SJSA1 (cell line): ENCODE measurements at places on chromosomes 12 and 14.

DNA sequence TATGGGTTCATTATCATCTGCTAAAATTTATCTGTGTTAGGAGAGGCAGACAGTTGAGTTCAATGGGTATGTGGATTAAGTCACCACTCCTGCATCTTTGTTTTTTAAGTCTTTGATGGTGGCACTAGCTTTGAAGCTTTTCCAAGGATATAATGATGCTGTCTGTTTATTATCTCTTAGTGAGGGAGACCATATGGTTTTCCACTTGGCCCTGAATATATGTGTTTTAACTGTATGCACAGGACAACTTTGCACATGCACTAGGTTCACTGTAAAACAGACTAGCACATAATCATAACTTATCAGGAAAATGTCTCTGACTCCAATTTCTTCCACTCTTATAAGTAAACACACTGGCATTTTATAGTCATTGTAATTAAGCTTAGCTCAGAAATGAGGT is 8.9 kb downstream of the OR6C74 start:
- no peak overlapping the region for H3K4me3 ChIP-seq
- H3K36me3 ChIP-seq = no peaks in the 10 kb centered on the region
- no peak for DNase-seq
- H3K27ac ChIP-seq = no peak overlapping the region

DNA sequence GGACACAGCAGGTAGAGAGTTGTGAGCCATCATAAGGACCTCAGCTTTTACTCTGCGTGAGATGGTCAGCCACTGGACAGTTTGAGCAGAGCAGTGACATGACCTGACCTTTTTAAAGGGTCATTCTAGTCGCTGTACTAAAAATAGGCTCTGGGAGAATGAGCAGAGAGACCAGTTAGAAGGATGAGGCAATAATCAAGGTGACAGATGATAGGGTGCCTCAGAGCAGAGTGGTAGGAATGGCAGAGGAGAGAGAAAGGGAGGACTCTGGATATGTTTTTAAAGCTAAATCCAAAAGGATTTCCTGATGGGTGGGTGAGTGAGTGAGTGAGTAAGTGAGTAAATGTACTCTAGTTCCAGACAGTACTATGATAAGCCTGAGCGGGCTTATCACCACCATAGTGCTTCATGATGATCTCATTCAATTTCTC is 83.6 kb upstream of the ARHGAP5 start:
- no peaks in the 10 kb centered on the region for H3K27me3 ChIP-seq
- no peak overlapping the region for H3K27ac ChIP-seq
- no peaks in the 10 kb centered on the region for H3K36me3 ChIP-seq

DNA sequence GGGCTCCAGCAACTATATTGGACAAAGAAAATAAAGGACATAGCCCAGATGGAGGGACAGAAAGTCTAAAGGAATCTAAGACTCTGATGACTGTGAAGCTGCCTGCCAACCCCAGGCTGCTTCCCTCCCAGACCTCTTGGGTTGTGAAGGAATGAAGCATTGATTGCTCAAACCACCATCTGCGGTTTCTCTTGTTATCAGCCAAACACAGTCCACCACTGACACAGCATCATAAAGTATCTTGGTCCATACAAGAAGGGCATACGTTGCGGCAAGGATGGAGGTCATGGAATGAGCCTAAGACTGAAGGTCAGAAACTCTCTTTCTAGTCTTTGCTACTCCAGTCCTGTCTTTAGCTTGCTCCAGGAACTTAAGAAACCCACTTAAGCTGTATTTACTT is 58.5 kb upstream of the PLXNC1 start:
- H3K36me3 ChIP-seq = no peaks in the 10 kb centered on the region
- no peak overlapping the region for H3K4me3 ChIP-seq
- peaks cover 5% of the 10 kb centered on the region; the same call in 1 of the 2 replicates for H3K4me1 ChIP-seq
- DNase-seq = no peak
- no peak overlapping the region for H3K27ac ChIP-seq
- H3K27me3 ChIP-seq = no peaks in the 10 kb centered on the region

GRCh38 chr14:105857826-105858675 is 331.7 kb downstream of the TMEM121 start:
- H3K4me3 ChIP-seq = no peak overlapping the region
- H3K27me3 ChIP-seq = no peaks in the 10 kb centered on the region
- H3K4me1 ChIP-seq = no peaks in the 10 kb centered on the region

- no peaks in the 10 kb centered on the region for H3K27me3 ChIP-seq
- H3K4me3 ChIP-seq = no peak overlapping the region
- H3K4me1 ChIP-seq = no peaks in the 10 kb centered on the region
- H3K36me3 ChIP-seq = no peaks in the 10 kb centered on the region
Observed at GRCh38 chr12:42855362-42855950, 265.9 kb upstream of the PRICKLE1 start.

- H3K4me3 ChIP-seq = no peak overlapping the region
- H3K27me3 ChIP-seq = no peaks in the 10 kb centered on the region
- DNase-seq = no peak
- H3K36me3 ChIP-seq = no peaks in the 10 kb centered on the region
- no peaks in the 10 kb centered on the region for H3K4me1 ChIP-seq
Observed at GRCh38 chr14:59664741-59665140, 88.1 kb upstream of the CCDC175 start.
